RPMI7951 (cell line): ENCODE measurements at places on chromosomes 1 and 21. TPM values are rescaled to one million over a fixed set of nuclear protein-coding genes. Genes with fewer than 3 reads are reported as not detected.

The ATP1A4 gene
- total RNA-seq, result not detected in 2 replicates

DNA sequence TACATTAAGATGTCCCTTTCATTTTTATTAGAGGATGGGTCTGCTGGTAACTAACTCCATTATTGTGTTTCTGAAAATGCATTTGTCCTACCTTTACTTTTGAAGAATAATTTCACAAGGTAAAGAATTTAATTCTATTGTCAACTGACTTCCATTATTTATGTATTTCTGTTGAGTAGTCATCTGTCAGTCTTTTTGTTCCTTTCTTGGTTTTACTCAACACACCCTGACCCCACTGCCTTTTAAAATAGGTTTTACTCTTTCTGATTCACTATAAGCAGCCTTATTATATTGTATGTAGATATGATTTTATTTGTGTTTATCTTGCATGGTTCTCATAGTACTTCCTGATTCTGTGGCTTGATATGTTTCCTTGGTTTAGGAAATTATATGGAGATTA is 237.5 kb downstream of the TGFB2 start:
- no peak for DNase-seq

The OR2L3 gene
- total RNA-seq, result not detected in 2 replicates

- DNase-seq, result no peak
These were observed 24.2 kb downstream of the CAPZB start for GRCh38 chr1:19461220-19461554.

- no peak for DNase-seq
These were observed 25.2 kb upstream of the RABGAP1L start for GRCh38 chr1:174134003-174134659.

DNA sequence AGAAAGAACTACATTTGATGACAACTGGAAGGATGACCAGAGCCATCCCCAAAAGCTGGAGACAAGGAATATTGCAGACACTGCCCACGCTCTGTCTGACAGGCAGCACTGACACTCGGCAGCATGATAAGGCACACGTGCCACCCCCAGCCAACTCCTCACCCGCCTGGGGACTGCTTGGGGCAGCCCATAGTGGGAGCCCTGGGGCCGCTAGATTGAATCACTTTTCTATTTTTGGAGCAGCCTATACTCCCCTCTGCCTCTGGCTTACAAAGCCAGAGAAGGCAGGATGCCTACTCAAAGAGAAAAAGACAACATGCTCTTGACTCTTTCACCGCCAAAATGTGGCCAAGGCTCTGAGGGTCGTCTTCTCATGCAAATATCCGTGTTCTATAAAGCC is 1.3 kb downstream of the SMG5 start:
- peak; percentile 76 for DNase-seq
